ENCODE measurements at places on chromosomes 6 and 20.

DNA sequence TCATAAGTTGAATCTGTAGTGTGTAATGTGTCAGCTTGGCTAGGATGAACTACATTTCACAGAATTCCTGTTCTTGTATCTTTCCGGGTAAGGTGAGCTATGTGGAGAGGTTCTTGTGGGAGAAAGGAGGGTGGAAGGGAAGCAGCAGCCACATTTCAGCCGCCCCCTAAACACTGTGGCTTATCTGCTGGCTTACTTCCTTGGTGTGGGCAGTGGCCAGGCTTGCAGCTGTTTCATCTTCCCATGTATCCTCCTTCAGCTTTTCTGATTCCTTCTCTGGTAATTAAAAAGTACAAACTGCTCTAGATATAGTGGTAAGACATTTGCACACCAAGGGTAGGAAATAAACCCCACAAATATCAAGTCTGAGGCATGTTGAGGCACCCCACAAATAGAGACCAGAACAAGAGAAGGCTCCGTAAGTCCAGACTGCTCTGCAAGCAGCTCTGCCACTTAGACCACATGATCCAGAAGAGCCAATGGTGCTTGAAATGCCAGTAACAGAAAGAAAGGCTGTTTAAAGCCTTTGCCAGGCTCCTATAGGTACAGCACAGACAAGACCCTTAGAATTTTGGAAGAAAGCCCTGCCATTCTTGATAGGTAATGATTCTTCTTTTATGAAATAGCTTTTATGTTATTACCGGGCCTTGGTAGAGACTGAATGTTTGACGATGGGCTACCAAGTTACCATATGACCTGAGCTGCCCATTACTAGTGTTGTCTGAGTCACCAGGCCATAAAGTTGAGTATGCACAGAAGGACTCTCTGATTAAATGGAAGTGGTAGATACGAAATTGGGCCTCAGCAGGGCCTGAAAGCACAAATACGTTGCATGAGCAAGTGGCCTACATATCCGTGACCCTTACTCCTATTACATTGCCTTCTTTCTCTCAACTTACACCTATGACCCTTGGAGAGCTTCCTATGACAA, 215.0 kb upstream of the SGK1 start:
- H3K4me1 ChIP-seq = peaks cover 10% of the 10 kb centered on the region
- no peaks in the 10 kb centered on the region for H3K27me3 ChIP-seq
- H3K4me3 ChIP-seq = no peak overlapping the region
- DNase-seq = no peak

GRCh38 chr6:7496266-7496875, 45.1 kb upstream of the DSP start:
- no peaks in the 10 kb centered on the region for H3K4me1 ChIP-seq
- peaks cover 9% of the 10 kb centered on the region for H3K27me3 ChIP-seq
- H3K27ac ChIP-seq = no peak overlapping the region
- no peak for DNase-seq
- H3K36me3 ChIP-seq = no peaks in the 10 kb centered on the region

GRCh38 chr6:141326426-141326825, 806.3 kb upstream of the GJE1 start:
- H3K36me3 ChIP-seq = no peaks in the 10 kb centered on the region
- H3K4me3 ChIP-seq = peak overlapping the region; percentile 17
- H3K27ac ChIP-seq = no peak overlapping the region

- no peaks in the 10 kb centered on the region for H3K4me1 ChIP-seq
- DNase-seq = no peak
- no peaks in the 10 kb centered on the region for H3K36me3 ChIP-seq
- H3K27me3 ChIP-seq = no peaks in the 10 kb centered on the region
Measured at GRCh38 chr6:14417377-14417776, 299.8 kb downstream of the CD83 start.

GRCh38 chr6:117919775-117920729, 13.0 kb downstream of the SLC35F1 start:
- peaks cover 6% of the 10 kb centered on the region for H3K4me1 ChIP-seq
- no peaks in the 10 kb centered on the region for H3K36me3 ChIP-seq
- no peak for DNase-seq
- no peak overlapping the region for H3K4me3 ChIP-seq
- H3K27me3 ChIP-seq = peaks cover 37% of the 10 kb centered on the region

- H3K4me1 ChIP-seq = no peaks in the 10 kb centered on the region
- no peak overlapping the region for H3K27ac ChIP-seq
- no peaks in the 10 kb centered on the region for H3K36me3 ChIP-seq
- H3K4me3 ChIP-seq = no peak overlapping the region
Measured at GRCh38 chr20:18218280-18218679, 70.0 kb upstream of the ZNF133 start.

- peaks cover 2% of the 10 kb centered on the region for H3K27me3 ChIP-seq
- H3K36me3 ChIP-seq = no peaks in the 10 kb centered on the region
- no peak for DNase-seq
- H3K4me3 ChIP-seq = no peak overlapping the region
- H3K27ac ChIP-seq = no peak overlapping the region
Measured at GRCh38 chr20:61125546-61126180, 126.4 kb upstream of the CDH4 start.

- H3K4me1 ChIP-seq = no peaks in the 10 kb centered on the region
- H3K4me3 ChIP-seq = no peak overlapping the region
- H3K27me3 ChIP-seq = peaks cover 8% of the 10 kb centered on the region
- H3K36me3 ChIP-seq = no peaks in the 10 kb centered on the region
Measured at GRCh38 chr6:167452338-167453081, 127.6 kb downstream of the TTLL2 start.

DNA sequence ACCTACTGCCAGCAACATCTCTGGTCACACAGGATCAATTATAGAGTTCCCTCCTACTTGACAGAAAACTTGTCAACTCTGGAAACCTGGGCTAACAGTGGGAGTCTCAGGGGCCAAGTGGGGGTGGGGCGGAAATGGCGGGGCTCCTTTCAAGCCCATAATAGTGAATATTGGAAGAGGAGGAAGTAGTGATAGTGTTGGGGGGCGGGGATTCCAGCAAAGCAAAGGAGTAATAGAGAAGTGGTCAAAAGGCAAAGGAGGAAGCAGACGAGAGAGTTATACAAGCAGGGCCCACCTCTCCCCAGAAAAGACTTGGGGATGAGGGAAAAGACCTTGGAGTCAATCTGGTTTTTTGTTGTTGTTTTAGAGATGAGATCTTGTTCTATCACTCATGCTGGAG, 2.1 kb downstream of the DEF6 start:
- H3K27me3 ChIP-seq = no peaks in the 10 kb centered on the region
- peak overlapping the region; percentile 91 for H3K27ac ChIP-seq
- peaks cover 71% of the 10 kb centered on the region for H3K4me1 ChIP-seq
- peak; percentile 64 for DNase-seq

- no peak overlapping the region for H3K27ac ChIP-seq
- no peaks in the 10 kb centered on the region for H3K4me1 ChIP-seq
- no peak overlapping the region for H3K4me3 ChIP-seq
Measured at GRCh38 chr6:90450268-90450953, 136.5 kb downstream of the MAP3K7 start.

DNA sequence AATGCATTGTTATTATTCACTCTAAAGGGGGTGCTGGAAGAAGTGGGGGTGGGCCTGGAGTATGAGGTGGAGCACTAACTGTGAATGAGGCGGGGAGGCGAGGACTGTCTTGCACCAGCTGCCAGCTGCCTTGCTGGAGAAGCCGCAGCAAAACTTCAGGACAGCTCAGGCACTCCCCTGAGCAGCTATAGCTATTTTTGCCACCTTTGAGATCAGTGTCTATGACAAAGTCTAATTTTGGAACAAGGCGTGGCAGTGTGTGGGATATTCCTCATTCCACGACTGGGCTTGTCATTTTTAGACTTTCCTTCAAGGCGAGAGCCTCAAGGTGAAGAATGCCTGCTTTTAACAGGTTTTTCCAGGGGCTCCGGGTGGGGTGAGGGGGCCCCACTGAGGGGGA, 143.8 kb downstream of the DOK5 start:
- no peaks in the 10 kb centered on the region for H3K27me3 ChIP-seq
- no peaks in the 10 kb centered on the region for H3K4me1 ChIP-seq
- H3K4me3 ChIP-seq = no peak overlapping the region
- H3K36me3 ChIP-seq = no peaks in the 10 kb centered on the region
- no peak for DNase-seq

- peaks cover 16% of the 10 kb centered on the region for H3K4me1 ChIP-seq
- no peaks in the 10 kb centered on the region for H3K27me3 ChIP-seq
- H3K36me3 ChIP-seq = no peaks in the 10 kb centered on the region
- no peak overlapping the region for H3K27ac ChIP-seq
- no peak overlapping the region for H3K4me3 ChIP-seq
Measured at GRCh38 chr6:41536795-41537758, 9.1 kb upstream of the FOXP4 start.

GRCh38 chr20:3383878-3384495, 23.5 kb downstream of the DNAAF9 start:
- no peaks in the 10 kb centered on the region for H3K4me1 ChIP-seq
- no peak overlapping the region for H3K27ac ChIP-seq
- H3K4me3 ChIP-seq = no peak overlapping the region
- H3K36me3 ChIP-seq = no peaks in the 10 kb centered on the region

DNA sequence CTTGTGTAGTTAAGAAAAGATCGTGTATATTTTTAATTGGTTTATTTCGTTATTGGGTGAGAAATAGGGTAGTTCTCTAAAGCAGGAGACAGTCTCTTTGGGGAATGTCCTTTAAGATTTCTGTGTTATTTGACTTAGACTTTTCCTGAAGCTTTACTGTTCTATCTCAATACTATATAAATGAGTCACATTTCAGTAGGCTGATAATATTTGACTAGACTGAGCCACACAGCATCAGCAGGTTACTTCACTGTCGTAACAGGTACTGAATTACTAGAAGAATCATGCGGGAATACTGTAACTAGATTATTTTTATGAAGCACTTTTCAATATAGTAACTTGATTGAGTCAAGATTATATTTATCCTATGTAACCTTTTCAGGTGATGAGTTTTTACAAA, 1.4 kb downstream of the SMAP1 start:
- H3K27me3 ChIP-seq = no peaks in the 10 kb centered on the region
- peak overlapping the region; percentile 75 for H3K4me3 ChIP-seq
- no peak overlapping the region for H3K27ac ChIP-seq

GRCh38 chr20:8305449-8305978, 173.4 kb downstream of the PLCB1 start:
- no peaks in the 10 kb centered on the region for H3K36me3 ChIP-seq
- peak; percentile 55 for DNase-seq
- H3K27ac ChIP-seq = no peak overlapping the region
- H3K27me3 ChIP-seq = no peaks in the 10 kb centered on the region
- H3K4me3 ChIP-seq = no peak overlapping the region

DNA sequence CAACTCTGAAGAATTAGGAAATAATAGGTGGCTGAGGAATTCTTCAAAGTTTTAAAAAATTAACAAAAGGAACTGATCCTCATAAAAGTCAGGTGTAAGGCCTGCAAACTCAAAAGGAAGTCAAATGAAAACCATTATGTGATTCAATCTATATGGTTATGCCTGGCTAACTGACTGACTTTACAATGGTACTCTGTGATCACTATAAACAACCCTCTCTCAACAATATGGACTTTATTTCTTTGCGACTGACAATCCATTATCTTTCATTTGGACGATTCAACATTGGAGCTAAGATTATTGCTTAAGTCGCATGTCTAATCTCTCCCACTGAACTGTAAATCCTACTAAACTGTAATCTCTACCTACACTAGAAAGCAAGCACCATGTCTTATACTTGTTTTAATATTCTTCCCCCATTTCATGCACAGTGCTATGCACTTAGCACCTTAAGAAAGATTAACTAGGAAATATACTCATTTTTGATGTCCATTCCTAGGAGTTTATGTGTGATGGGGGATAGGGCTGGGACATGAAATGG, 1.4 kb downstream of the STK38 start:
- no peaks in the 10 kb centered on the region for H3K27me3 ChIP-seq
- H3K36me3 ChIP-seq = peaks cover 11% of the 10 kb centered on the region
- no peak for DNase-seq
- peak overlapping the region; percentile 97 for H3K4me3 ChIP-seq
- peak overlapping the region; percentile 98 for H3K27ac ChIP-seq

DNA sequence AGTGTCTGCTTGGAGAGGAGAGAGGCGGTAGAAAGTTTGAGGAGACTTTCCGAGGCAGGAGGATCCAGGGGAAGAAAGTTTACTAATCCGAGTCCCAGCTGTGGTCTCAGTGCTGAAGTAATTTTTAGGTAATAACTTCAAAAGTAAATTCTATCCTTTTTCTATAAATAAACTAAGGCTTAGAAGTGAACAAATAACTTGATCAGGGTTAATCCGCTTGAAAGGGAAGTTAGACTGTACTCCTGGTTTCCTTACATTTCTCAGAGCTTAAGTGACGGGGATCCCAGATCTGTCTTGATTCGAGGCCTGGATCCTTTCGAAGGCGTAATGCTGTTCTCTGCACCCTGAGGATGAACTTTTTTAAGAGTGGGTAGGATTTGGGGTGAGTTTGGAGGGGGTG, 2.6 kb downstream of the STK35 start:
- no peaks in the 10 kb centered on the region for H3K27me3 ChIP-seq
- peaks cover 57% of the 10 kb centered on the region for H3K4me1 ChIP-seq
- peak overlapping the region; percentile 89 for H3K4me3 ChIP-seq
- H3K27ac ChIP-seq = no peak overlapping the region

DNA sequence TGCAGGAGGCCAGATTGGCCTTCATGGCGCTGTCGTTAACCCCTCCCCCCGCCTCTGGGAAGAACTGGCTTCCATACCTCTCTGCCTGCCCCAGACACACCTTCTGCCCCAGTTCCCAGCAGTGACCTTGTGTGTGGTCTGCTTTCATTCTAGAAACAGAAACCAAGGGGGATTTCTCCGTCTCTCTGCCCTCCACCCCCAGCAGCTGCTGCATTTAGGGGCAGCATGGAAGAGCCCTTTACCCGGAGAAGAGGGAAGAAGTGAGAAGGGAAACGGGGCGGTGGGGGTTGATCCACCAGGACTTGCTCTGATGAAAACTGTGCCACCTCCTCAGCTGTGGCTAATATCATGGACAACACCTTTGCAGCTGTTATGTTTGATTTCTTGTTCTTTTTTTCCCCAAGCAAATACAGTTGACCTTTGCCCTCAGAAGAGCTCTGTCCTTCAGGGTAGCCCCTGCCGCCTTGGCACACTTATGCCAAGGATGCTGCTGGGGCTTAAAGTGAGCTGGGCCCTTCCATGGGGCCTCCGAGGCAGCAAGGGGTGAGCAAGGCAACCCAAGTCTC, 6.1 kb downstream of the GLP1R start:
- peaks cover 7% of the 10 kb centered on the region for H3K4me1 ChIP-seq
- no peak for DNase-seq
- no peaks in the 10 kb centered on the region for H3K36me3 ChIP-seq
- peaks cover 11% of the 10 kb centered on the region for H3K27me3 ChIP-seq
- H3K27ac ChIP-seq = no peak overlapping the region

DNA sequence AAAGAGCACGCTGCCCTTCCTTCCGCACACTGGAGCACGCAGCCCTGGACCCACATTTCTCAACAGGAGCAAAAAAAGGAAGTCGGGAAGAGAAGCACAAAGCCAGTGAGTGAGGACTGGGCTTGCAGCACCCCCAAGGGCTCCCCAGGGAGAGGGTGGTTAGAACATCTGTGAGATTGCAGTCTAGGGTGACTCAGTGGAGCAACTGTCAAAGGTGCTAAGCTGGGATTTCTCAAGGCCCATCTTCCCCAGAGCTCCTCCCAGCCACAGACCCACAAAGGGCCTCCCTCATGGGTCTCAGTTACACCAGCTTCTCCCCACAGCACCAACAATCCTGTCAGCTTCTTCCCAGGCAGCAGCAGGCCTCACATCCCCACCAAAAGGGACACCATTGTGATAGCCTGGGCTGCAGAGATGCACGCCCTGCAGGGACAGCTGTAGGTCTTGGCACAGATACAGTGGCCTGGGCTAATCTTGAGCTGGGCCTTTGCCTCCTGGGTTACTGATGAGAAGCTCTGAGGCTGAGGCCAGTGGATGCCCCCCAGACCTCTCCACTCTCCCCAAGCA, 39.6 kb upstream of the CD93 start:
- no peaks in the 10 kb centered on the region for H3K27me3 ChIP-seq
- DNase-seq = no peak
- H3K4me1 ChIP-seq = peaks cover 28% of the 10 kb centered on the region
- H3K36me3 ChIP-seq = no peaks in the 10 kb centered on the region
